ENCODE measurements at places on chromosomes 7 and 10. TPM values are rescaled to one million over a fixed set of nuclear protein-coding genes. Genes with fewer than 3 reads are reported as not detected.

- DNase-seq: no peak
These were observed 82.7 kb downstream of the CPXM2 start for GRCh38 chr10:123808906-123809305.

GRCh38 chr7:112495810-112496462 lies 15.1 kb downstream of the LSMEM1 start:
- peak; percentile 16 for DNase-seq

DNA sequence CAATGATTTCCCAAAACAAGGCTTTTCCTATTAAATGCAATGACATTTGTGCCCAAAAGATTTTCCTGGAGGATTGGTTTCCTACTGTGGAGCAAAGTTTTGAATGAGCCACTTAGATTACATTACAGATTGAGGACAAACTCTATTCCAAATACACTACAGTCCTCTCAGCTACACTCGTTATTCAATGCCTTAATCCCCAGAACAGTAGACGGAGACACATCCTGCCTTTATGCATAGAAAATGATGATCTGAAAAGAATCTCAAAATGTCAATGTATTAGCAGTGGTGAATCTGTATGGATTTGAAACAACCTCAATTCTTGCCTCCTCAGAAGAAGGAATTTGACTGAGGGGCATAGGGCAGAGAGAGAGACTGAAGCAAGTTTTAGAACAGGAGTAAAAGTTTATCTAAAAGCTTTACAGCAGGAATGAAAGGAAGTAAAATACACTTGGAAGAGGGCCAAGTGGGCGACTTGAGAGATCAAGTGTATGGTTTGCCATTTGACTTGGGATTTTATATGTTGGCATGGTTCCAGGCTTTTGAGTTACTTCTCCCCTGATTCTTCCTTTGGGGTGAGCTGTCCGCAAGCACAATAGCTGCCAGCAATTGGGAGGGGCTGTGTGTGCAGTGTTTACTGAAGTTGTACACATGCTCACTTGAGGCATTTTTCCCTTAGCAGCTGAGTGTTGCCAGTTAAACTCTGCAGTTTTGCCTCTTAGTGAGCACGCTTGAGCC lies 891.9 kb upstream of the MBL2 start:
- no peak for DNase-seq

DNA sequence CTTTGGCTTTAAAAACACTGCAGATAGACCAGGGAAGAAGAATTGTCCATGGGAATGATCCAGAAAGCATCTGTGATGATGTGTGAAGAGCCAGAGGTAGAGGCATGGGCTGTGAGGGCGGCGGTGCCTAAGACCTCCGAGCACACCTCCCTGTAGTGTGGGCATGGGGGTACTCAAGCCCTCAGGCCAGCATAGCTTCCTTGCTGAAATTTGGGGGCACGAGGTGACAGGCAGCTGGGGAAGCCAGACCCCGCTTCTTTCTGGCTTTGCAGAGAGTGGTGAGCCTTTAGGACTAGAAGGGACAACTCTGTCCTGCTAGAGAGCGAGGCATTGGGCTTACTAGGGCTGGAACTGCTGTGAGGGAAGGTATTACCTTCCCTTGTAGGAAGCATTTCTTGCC lies 187.7 kb upstream of the SH2B2 start:
- no peak for DNase-seq

DNA sequence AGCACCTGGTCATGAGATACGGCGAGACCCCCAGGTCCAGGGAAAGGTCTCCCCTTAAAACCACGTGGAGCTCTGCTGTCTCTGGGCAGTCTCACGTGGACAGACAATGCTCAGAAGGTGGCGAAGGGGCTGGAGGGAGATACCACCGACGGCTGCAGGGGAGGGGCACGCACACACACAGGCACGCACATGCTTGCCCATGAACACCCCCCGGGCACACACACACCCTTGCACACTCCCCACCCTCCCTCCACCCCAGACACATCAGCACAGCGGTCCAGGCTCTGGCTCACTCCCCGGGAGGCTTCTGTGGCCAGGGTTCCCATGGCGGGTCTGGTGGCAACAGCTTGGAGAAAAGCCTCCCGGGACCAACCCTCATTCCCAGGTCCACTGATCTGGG lies 52.4 kb upstream of the TNRC18 start:
- DNase-seq: no peak

The ADAMTS14 gene
- total RNA-seq: 0.16 TPM

GRCh38 chr10:58892031-58892531 lies 284.4 kb upstream of the PHYHIPL start:
- DNase-seq: no peak

The IDI2 gene
- not detected for total RNA-seq

GRCh38 chr7:81682873-81683272 lies 87.0 kb downstream of the HGF start:
- no peak for DNase-seq

The DRGX gene
- total RNA-seq: not detected

DNA sequence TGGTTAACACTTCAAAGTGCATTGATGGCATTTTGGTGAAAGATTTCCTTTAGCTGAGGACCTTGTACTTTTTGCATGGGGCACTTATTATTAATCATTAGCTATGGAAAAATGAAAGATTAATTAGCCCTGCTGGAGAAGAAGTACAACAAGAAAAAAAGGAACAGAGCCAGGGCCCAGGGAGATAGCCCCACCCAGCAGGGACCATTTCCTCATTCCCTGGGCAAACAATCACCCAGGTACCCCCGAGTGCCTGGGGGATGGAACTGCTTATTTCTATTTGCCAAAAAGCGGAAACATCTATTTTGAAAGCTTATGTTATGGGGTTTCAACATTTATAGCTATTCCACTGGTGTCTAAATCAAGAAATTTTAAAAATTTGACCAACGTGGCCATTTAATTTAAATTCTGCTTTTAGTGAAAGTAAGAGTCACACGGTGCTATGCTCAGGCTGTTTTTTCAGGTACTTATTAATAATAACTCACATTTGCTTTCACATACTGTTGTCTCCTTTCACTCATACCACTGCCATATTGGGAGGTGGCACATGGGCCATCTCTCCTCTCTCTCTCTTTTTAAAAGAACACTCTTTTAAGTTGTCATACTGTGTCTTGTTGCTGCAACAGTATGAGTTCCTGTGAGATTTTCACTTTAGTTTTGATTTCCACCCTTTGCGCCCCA lies 143.6 kb upstream of the KIF5B start:
- no peak for DNase-seq

- DNase-seq: no peak
These were observed 357.4 kb downstream of the GLRX3 start for GRCh38 chr10:130493446-130494145.

GRCh38 chr7:71782051-71782450 lies 630.1 kb downstream of the CALN1 start:
- DNase-seq: no peak

DNA sequence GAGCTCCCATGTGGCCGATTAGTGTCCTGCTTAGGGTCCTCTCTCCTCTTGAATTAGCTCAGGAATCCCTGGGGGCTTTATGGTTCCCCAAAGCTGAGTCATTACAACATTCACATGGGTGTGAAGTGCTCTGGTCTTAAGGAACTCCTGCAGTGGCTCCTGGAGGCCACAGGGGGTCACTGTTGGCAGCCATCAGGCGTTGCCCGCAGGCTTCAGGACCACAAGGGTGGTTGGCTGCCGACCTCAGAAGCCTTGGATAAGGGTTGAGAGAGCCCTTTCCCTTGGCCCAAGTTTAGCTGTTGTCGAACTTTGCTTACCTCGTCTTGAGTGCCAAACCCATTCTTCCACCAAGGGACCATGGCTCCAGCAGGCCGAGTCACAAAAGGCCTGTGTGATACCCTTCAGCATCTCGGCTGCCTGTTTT lies 61.7 kb downstream of the SH2D4B start:
- DNase-seq: no peak

DNA sequence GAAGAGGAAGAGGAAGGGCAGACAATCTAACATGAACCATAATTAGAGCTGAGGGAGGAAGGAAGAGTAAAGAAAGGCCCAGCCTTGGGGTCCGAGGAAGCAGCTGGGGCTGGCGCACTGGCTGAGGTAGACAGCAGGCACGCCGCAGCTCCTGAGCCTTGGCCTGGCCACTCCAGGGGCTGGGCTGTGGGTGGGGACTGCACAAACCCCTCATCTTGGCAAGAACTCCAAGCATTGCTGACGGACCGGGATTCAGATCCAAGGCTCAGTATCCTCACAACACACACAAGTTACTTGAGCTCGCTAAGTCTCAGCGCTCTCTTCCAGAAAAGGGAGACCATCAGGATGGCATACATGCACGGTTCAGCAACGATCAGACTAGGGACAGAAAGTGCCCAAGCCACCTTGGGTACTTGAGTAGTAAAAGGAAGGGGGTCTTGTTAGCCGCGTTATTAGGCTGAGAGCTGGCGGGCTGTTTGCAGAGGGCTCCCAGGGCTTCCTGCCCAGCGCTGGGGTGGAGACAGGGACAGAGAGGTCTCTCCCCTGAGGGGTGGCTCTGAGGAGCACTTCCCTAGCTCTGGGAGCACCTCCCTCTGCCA lies 4.5 kb downstream of the TNS3 start:
- no peak for DNase-seq

DNA sequence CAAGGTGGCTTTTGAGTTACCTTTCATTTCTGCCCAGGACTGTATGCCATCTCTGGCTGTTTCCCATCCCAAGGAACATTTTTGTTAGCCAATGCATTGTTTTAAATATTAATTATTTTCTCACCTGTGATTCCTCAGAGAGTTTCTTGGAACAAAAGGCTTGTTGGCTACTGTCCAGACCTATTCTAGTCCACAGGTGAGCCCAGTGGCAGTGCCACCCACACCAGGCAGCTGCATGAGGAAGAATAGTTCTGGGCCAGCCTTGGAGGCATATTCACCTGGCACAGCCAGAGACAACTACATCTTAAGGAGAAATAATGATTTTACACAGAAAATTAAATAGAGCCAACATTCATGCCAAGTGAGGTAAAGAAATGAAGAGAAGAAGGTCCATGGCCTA lies 123.9 kb downstream of the C1GALT1 start:
- DNase-seq: no peak

The IRF5 gene
- total RNA-seq: 1.6 TPM

- DNase-seq: no peak
These were observed 90.2 kb downstream of the AGMO start for GRCh38 chr7:15471669-15471950.

DNA sequence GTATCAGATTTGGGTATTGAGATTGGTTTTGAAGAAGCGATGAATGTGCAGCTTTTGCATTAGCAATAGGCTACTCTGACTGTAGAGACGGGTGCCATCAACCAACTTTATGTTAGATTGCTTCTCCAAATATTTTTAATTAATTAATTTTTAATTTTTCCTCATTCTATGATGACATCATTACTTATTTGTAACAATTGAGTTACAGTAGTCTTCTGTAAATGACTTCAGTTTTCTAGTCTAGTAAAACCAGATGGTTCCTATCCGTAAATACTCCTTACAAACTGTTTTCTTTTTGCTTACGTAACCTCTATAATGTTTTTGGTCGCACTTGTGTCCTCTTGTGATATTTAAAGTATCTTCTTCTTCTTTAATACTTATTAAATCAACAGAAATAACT lies 118.1 kb downstream of the ZNF736 start:
- no peak for DNase-seq

DNA sequence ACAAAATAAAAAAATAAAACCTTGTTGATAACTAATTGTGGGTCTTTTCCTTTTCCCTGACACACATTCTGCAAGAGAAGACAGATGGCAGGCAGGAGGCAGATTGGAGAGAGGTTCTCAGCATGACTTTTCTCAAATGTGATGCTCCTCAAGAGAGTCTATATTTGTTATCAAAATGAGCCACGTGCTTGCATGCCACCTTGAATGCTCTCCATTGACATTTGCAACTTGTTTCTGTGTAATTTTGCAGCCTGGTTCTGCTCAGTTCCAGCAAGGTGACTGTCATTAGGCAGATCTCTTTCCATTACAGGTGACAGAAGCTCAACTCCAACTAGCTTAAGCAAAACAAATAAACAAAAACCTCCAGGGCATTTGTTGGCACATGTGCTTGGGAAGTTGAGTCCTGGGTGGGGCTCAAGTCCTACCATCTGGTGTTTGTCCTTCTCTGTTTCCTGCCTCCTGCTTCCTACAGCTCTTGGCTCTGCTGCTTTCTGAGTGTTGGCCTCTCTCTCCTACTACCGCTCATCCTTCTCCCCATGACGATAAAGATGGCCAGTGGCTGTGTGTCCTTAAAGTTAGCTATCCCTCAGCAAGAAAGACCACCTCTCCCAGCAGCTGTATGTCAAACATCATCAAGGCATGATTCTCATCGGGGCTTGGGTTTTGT lies 56.7 kb downstream of the GRK5 start:
- no peak for DNase-seq

DNA sequence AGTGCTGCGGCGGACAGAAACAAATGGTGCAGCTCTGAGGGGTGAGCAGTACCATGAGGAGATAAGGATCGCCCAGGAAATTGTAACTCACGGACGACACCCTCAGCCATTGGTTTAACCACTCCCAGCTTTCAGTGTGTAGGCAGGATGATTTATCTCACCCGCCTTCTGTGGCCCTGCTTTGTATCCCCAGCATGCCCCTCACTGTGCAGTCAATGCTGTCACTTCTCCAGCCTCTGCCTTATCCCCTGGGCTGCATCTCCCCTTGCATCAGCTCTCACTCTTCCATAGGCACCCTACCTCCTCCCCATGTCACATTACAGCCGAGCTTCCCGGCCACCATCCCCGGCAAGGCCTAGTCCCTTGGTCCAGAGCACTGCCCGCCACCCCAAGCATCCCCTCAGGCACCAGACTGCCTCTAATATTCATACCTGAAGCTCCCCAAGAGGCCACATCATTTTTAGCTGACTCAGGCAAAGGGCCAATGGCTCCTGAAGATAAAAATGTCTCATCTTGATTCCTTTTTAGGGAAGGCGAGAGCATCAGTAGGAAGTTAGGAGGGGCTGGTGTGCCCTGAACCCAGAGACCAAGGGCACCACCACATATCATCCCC lies 77.1 kb downstream of the CARD11 start:
- DNase-seq: no peak

- no peak for DNase-seq
These were observed 61.7 kb upstream of the CCNY start for GRCh38 chr10:35274498-35275060.

The FAM25A gene
- total RNA-seq: not detected

DNA sequence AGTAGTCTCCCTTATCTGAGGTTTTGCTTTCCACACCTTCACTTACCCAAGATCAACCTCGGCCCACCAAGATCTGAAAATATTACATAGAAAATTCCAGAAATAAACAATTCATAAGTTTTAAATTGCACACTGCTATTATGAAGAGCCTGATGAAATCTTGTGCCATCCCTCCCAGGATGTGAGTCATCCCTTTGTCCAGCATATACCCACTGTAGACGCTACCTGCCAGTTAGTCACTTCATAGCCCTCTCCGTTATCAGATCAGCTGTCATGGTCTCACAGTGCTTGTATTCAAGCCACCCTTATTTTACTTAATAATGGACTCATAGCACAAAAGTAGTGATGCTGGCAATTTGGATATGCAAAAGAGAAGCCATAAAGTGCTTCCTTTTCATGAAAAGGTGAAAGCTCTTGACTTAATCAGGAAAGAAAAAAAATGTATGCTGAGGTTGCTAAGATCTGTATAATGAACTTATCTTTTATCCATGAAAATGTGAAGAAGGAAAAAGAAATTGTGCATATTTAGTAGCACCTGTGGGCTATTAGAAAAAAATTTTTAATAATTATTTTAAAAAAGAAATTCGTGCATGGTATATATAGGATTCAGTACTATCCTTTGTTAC lies 9.8 kb upstream of the MRPS16 start:
- no peak for DNase-seq
